Aorta (tissue), 5 donors: ENCODE measurements at places on chromosomes 3 and 15. TPM values are rescaled to one million over a fixed set of nuclear protein-coding genes. Genes with fewer than 3 reads are reported as not detected.

GRCh38 chr3:197329382-197329781 is 31.0 kb upstream of the DLG1 start:
- DNase-seq: no peak

- no peak for DNase-seq
These were observed 504.9 kb downstream of the TBL1XR1 start for GRCh38 chr3:176692199-176692965.

Gene SGO1
- total RNA-seq: 0.81 TPM

- no peak for DNase-seq
These were observed 372.3 kb downstream of the SV2B start for GRCh38 chr15:91472316-91472756.

DNA sequence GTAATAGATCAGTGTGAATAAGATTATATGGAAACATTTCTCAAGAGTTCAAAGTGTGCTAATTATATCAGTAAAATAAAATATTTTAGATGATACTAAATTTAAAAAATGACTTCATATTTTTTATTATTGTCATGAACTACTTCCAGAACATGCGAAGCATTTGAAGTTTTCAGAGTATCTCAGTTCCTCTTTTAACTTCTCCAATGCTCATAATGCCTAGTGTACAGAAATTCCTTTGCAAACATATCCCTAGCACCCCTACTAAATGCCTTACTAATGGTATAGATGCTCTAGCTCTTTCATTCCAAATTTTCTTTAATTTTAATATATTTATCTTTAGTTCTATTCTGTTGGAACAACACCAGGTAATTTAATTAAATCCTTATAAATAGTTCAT is 580.4 kb downstream of the CADM2 start:
- DNase-seq: no peak

Gene GPR27
- total RNA-seq: 1.6 TPM

Gene WDR48
- total RNA-seq: 39.3 TPM

DNA sequence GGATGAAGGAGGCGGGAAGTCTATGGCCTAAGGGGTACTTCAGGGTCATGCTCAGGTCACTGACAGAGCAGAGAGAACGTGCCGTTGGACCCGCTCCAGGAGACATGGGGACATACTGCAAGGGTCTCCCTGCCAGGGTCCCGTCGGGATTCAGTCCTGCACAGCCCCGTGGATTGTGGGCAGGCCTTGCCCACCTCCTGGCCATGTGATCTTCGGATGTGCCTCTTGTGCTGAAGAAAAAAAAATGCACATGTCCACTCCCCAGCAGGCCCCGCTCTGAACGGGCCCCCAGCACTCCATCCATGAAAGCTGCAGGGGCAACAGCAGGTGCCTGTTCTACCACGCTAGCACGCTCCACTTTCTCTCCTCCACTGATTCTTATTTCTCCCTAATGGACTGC is 22.9 kb downstream of the ST8SIA2 start:
- DNase-seq: no peak
